ENCODE measurements at places on chromosomes 11 and 22.

- no peak for DNase-seq
Measured at GRCh38 chr22:42708417-42708816, 12.3 kb downstream of the A4GALT start.

DNA sequence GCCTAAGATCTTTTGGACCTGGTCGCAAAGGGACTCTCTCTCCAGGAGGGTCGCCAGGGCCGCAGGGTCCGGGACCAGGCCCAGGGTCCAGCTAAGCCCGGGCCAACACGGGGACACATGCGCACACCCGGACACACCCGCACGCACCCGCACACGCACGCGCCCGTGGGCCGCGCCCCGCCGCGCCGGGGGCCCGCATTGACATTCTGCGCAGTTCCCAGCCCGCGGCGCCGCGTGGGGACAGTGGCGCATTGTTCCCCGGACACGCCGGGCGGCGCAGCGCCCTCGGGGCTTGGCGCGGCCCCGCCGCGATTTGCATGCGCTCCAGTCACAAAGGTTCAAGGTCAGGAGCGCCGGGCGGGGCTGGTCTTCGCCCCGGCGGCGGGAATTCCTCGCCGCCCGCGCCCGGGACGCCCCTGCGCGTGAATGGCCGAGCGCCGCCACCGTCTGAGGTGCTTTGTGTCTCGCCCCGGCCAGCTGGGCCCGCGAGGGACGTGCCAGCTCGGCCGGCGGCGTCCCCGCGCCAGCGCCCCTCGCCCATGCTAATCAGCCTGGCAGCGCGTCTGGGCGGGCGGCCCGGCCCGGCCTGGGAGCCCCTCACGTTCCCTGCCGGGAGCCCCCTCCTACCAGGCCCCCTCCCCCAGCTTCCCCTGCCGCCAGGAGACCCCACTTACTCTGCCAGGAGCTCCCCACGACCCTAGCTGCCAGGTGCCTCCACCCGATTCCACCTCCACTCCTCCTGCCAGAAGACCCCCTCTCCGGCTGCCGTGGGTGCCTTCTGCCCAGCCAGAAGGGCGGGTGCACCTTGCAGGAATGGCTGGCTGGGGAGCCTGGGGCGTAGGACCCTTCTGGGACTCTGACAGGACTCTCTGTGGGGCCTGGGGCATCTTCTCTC, 50.5 kb upstream of the WNT7B start:
- DNase-seq = peak; percentile 65

- no peak for DNase-seq
Measured at GRCh38 chr11:12278766-12279671, 98.4 kb upstream of the PARVA start.

DNA sequence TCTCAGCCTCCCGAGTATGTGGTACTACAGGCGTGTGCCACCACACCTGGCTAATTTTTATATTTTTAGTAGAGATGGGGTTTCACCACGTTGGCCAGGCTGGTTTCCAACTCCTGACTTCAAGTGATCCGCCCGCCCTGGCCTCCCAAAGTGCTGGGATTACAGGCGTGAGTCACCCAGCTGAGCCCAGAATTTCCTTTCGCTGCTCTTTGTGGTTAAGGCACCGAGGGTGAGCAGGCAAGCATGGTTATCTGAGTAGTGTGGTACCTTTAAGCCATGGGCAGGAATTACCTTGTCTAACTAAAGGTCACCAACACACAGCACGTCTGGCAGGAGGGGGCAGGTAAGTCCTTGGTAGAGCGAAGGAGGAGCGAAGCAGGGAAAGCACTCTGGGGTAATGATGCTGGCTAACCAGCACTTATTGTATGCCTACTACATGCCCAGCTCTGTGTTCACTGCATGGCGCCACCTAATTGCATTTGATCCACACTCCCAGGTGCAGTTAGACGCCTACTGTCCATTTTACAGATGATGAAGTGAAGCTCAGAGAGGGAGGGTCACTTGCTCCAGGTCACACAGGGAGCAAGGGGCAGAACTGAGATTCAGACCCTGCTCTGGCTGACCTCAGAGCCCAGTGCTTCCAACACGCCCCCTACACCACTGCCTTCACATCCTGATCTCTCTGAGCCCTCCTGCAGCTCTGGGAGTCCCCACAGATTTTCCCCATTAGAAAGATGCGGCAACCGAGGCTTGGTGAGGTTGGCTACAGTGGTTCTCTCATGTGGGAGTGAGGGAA, 45.7 kb downstream of the TRIOBP start:
- DNase-seq = no peak

DNA sequence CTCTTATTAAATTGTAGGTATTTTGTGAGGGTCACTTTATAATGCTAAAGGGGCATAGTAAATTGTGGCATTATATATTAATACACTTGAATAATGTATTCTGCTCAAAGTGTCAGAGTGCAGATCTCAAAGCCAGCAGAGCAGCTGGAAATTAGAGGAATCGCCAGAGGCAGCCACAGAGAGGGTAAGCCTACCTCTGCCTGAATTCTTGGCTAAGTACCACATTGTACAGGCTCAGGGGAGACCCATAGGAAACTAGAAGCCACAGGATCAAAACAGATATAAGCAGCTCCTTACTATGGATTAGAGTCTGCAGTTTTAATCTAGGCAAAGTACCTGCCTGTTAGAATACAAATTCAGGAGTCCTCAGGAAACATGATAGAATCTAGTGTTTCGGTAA, 249.3 kb downstream of the DDX10 start:
- no peak for DNase-seq

DNA sequence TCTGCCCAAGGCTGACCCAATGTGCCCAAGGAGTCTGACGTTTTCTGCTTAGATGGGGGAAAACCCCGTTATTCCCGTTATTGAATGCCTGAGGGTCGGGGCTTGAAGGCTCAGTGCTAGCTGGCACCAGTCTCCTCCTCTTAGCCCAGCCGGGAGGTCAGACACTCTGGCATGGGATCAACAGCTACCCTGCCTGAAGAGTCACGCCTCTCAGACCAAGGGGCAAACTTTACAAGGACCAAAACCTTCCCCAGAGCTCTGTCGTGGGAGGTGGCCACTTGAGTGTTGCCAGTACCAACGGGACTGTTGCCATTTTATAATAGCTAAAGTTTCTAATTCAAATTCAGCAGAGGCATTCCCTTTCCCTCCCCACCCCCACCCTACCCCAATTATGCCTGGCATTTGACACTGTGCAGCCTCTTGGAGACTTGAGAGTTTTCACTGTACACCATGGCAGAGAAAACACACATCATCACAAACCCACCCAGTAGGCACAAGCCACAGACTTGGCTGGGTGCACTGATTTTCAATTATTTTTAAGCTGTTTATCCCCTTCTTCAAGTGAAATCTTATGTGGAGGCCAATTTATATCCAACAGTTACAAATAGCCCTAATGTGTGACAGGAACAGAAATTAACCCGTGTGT, 137.5 kb upstream of the SYT13 start:
- no peak for DNase-seq

GRCh38 chr22:42033263-42034181, 34.9 kb downstream of the WBP2NL start:
- DNase-seq = no peak

- DNase-seq = no peak
Measured at GRCh38 chr11:102920118-102920684, 35.3 kb downstream of the MMP13 start.

- DNase-seq = no peak
Measured at GRCh38 chr11:69337211-69337721, 43.3 kb downstream of the MYEOV start.

GRCh38 chr22:22770280-22770871, 117.2 kb upstream of the IGLL5 start:
- peak; percentile 73 for DNase-seq

GRCh38 chr11:115612046-115612730, 108.0 kb upstream of the CADM1 start:
- DNase-seq = peak; percentile 43

DNA sequence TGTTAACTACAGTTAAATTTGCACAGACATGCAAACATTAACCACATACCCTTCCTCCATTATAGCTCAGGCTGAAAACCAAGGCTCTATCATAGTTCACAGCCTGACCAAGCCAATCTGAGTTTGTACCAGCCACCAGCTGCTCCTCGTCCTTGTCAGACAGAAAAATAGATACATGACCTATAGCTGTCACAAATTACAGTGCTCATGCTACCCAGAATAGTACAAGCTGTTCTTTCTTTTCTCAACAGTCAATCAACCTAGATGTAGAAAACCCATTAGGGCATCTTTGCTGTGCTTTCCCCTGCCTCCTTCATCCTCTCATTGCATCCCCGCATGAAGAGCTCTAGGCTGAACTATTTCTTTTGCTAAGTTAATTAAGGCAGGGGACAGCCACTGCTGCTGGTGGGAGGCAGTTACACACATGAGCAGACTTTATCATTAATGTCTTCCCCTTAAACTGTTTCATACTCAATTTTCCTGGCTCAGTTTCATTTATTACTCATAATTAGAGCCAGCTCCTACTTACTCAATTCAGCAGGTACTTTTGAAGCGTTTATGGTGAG, 148.3 kb downstream of the TRPC6 start:
- DNase-seq = no peak

- no peak for DNase-seq
Measured at GRCh38 chr11:33325451-33325850, 68.3 kb downstream of the HIPK3 start.

- DNase-seq = no peak
Measured at GRCh38 chr11:76210931-76211851, 4.9 kb upstream of the WNT11 start.

- DNase-seq = no peak
Measured at GRCh38 chr11:60948250-60948649, 3.7 kb downstream of the SLC15A3 start.

GRCh38 chr11:40686765-40687164, 772.7 kb downstream of the LRRC4C start:
- no peak for DNase-seq

DNA sequence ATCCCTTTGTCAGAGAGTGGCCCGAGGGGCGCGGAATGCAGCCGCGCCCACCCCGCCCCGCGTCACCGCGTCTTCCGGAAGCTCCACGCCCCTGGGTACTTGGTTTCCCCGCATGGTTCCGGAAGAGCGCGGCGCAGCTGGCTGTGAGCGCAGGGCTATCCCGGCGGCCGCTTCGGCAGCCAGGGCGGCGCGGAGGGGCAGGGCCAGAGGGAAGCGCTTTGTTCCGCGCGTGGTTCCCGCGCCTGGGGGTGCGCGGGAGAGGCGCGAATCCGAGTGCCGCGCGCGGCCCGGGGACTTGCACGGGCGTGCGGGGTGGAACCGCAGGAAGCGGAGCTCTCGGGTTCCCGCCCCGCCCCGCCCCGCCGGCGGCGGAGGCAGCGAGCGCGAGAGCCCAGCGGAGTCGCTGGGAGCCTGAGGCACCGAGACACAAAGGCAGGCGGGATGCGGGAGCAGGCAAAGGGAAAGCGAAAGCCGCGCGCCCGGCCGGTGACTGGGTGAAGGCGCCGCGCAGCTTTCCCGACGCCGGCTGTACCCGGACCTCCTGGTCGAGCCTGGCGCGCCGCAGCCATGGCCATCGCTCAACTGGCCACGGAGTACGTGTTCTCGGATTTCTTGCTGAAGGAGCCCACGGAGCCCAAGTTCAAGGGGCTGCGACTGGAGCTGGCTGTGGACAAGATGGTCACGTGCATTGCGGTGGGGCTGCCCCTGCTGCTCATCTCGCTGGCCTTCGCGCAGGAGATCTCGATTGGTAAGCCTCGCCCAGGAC, at the start of gene PANX1:
Gene PANX1 (plus strand): TSS at position 96 of the 766 bp plus-strand sequence. CDS start 472 bp downstream, at position 568.
- peak; percentile 86 for DNase-seq

- DNase-seq = no peak
Measured at GRCh38 chr22:32961497-32961896, 96.7 kb downstream of the SYN3 start.

DNA sequence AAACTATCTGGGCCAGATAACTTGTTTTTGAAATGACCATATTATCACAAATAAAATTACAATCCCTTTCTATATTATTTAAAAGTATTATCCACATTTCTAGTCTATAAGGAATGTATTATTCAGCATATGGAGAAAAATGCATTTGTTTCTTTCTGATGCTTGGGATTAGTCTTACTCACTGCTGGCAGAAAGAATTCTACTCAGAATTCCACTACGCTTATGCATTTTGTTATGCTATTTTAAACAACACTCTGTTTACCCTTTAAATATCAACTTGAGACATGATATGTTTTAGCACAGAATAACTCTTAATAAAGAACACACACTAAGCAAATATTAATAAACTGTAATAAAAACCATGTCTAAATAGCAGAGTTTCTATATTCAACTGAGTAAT, 77.6 kb upstream of the ANO3 start:
- DNase-seq = no peak

GRCh38 chr11:32472226-32472625, 36.9 kb upstream of the WT1 start:
- no peak for DNase-seq

DNA sequence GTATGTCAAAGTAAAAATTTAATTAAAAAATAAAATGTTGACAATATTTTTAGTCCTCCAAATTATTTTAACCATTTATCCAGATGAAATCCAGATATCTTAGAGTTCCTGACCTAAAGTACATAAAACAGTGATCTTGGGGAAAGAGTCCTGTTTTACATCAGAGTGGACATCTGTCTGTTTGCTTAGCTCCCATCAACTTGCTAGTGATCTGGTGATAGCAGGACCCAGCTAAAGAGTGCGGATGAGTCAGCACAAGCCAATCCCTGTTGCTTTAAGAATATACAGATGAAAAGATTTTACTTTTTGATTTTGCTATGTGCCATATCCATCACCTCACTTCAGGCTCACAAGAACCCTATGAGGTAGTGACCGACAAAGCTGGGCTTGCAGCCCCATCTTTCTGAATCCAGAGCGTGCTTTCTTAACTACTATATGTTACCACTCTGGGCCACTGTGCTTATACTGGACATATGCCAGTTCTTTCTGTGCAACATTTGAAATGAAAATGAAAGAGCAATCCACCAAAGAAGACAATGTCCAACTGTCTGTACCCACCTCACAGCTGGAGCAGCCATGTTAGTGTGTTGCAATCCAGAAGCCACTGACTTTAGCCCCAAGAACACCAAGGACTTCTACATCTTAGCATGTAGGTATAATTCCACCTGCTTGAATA, 167.6 kb upstream of the SESN3 start:
- no peak for DNase-seq

DNA sequence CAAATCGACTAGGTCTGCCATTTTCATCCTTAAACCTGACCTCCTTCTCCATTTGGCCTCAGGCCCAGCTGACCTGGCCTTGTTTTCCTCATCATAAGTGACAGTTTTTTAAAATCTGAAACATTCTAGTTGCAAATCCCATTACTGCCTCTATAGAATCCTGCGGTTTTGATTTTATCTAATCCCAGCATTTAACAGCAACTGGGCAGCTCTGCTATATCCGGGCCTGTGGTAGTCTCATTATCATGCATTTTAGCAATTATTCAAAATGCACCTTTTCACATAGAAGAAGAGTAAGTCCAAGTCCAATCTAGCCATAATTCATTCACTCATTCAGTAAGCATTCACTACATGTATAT, 28.6 kb upstream of the BIRC3 start:
- DNase-seq = no peak

Measured in iPS-NIHi11 (cell line).